ENCODE measurements at places on chromosomes 5 and 9. TPM values are rescaled to one million over a fixed set of nuclear protein-coding genes. Genes with fewer than 3 reads are reported as not detected.

- H3K4me3 ChIP-seq: no peak overlapping the region
- H3K4me1 ChIP-seq: no peaks in the 10 kb centered on the region
- H3K27ac ChIP-seq: no peak overlapping the region
- H3K27me3 ChIP-seq: peaks cover 22% of the 10 kb centered on the region
- DNase-seq: no peak
Observed at GRCh38 chr5:124736082-124736804, 10.2 kb downstream of the ZNF608 start.

DNA sequence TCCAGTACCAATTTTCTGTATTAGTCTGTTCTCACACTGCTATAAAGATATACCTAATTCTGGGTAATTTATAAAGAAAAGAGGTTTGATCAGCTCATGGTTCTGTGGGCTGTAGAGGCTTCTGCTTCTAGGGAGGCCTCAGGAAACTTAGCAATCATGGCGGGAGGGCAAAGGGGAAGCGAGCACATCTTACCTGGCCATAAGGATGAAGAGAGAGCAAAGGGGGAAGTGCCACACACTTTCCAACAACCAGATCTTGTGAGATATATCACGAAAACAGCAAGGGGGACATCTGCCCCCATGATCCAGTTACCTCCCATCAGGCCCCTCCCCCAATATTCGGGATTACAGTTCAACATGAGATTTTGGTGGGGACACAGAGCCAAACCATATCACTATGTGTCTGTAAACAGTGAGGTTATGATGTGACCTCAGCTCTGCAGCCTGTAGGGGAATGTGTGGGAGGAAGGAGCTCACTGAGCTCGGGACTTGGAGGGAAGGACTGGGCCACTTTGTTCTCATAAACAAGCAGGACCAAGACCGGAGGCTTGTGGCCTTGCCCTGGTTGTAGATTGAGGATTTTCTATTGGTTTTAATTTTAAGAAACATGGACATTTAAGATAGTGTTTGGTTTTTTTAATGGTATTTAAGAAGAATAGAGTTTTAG, 85.2 kb downstream of the EHMT1 start:
- no peak overlapping the region for H3K4me3 ChIP-seq
- no peaks in the 10 kb centered on the region for H3K36me3 ChIP-seq
- H3K4me1 ChIP-seq: peaks cover 42% of the 10 kb centered on the region
- no peaks in the 10 kb centered on the region for H3K27me3 ChIP-seq
- no peak for DNase-seq

IL9 gene
- total RNA-seq: not detected

GRCh38 chr9:136707849-136708517, 4.4 kb upstream of the DIPK1B start:
- no peak for DNase-seq
- peaks cover 22% of the 10 kb centered on the region for H3K27me3 ChIP-seq
- H3K27ac ChIP-seq: no peak overlapping the region
- no peak overlapping the region for H3K4me3 ChIP-seq
- H3K4me1 ChIP-seq: peaks cover 11% of the 10 kb centered on the region
- H3K36me3 ChIP-seq: no peaks in the 10 kb centered on the region

- H3K27ac ChIP-seq: no peak overlapping the region
- peaks cover 21% of the 10 kb centered on the region for H3K36me3 ChIP-seq
- H3K4me1 ChIP-seq: peaks cover 21% of the 10 kb centered on the region
- no peak overlapping the region for H3K4me3 ChIP-seq
- no peak for DNase-seq
Observed at GRCh38 chr9:137245450-137246421, 4.6 kb downstream of the TUBB4B start.

DNA sequence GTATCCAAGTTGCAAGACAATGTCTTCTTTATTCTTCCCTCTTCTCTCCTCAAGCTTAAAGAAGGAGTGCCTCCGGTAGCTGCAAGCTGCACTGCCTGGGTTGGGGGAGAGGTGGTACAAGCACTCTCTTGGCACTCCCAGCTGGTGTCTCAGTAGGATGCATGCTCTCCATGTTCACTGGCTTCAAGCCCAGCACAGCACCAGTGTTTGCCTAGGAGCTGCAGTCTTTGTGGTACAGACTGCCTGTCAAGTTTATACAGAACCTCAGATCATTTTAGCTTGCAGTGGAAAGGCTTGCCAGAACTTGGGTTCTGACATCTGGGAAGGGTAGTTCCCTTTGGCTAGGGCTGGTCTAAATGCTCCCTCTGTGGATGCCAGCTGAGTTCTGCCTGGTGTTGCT, 505.6 kb downstream of the MAN2A1 start:
- no peaks in the 10 kb centered on the region for H3K27me3 ChIP-seq
- H3K4me1 ChIP-seq: no peaks in the 10 kb centered on the region
- H3K4me3 ChIP-seq: no peak overlapping the region
- DNase-seq: no peak
- no peak overlapping the region for H3K27ac ChIP-seq
- no peaks in the 10 kb centered on the region for H3K36me3 ChIP-seq

EPB41L4A gene
- 0.08 TPM for total RNA-seq

DNA sequence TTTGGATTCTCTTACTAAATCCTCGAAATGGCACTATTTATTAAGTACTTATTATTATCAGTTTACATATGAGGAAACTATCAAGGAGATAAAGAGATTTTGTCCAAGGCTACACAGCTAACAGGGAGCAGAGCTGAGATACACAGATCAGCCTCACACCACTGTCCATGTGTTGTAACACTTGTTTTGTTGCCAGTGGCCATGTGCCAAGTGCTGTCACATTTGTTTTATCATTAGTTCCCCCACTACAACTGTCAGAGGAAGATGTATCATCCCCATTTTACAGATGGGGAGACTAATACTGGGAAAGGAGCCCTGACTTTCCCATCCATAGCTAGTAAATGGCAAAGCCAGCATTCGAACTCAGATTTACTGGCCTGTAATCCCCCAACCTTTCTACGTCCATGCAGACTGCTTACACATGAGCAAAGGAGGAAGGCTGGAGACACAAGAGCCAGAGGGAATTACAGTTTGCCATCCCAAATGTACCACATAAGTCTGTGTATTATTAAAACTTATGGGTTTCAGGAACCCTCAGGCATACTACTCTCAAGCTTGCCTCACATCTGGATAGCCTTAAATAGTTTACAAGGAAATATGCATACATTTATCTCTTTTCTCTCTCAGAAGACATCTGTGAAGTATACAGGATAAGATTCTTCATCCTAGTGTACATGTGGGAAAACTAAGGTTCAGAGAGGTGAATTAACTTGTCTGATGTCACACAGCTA, 25.1 kb downstream of the PAPPA start:
- no peaks in the 10 kb centered on the region for H3K36me3 ChIP-seq
- DNase-seq: no peak
- no peaks in the 10 kb centered on the region for H3K27me3 ChIP-seq
- H3K4me1 ChIP-seq: no peaks in the 10 kb centered on the region

GRCh38 chr9:79026316-79026715, 545.4 kb upstream of the TLE4 start:
- H3K4me1 ChIP-seq: no peaks in the 10 kb centered on the region
- no peaks in the 10 kb centered on the region for H3K36me3 ChIP-seq
- H3K27me3 ChIP-seq: no peaks in the 10 kb centered on the region
- H3K4me3 ChIP-seq: no peak overlapping the region
- H3K27ac ChIP-seq: no peak overlapping the region
- no peak for DNase-seq

DNA sequence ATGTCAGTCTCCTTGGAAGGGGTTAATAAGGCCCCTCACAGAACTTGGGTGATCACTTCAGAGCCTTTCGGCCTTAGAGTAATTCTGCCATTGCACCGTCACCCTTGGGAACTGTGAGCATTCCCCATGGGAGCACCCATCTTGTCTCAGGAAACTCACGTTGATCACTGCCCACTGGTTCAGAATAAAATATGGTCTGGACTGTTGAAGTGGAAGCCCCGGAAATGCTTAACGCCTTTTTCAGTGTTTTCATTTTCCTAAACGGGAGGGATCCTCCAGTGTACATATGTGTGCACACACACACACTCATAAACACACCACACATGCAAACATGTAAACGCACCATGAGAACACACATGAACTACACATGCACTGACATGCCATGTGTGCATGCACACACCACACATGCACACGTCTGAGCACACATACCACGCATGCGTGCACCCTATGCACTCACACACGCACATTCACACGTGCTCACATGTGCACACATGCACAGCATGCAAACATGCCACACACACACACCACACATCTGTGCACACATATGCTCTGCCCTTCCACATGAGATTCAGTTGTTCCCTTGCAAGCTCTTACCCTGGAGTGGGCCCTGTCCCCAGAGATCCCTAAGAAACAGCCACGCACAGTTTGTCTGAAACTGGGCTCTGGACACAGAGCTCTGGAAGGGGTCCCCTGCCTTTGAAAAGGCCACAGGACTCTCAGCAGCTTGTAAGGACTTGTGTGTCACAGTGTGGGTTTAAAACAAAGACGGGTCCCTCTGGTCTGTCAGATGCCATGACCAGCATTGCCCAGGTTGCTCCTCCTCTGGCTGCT, 17.0 kb downstream of the MRPL36 start:
- no peak overlapping the region for H3K4me3 ChIP-seq
- no peaks in the 10 kb centered on the region for H3K4me1 ChIP-seq
- no peaks in the 10 kb centered on the region for H3K27me3 ChIP-seq
- no peak overlapping the region for H3K27ac ChIP-seq

DNA sequence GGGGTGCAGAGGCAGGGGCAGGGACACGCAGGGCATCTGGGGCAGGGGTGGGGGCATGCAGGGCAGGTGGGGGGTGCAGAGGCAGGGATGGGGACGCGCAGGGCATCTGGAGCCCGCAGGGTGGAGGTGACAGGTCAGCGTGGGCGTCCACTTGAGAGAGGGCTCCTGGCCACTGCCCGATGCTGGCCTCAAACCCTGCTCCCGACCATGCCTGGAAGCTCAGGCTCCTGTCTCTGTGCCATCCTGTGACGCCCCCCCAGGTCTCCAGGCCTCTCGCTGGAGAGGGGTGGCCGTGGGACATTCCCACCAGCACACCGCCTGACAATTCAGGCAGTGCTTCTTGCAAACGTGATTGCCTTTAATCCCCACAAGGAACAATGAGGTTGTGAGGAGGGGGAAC, 33.0 kb downstream of the ZDHHC11B start:
- H3K36me3 ChIP-seq: no peaks in the 10 kb centered on the region
- H3K4me1 ChIP-seq: no peaks in the 10 kb centered on the region
- no peak overlapping the region for H3K4me3 ChIP-seq
- H3K27ac ChIP-seq: no peak overlapping the region

PPP3R2 gene
- total RNA-seq: not detected

- no peak for DNase-seq
- H3K4me3 ChIP-seq: no peak overlapping the region
- H3K27me3 ChIP-seq: no peaks in the 10 kb centered on the region
- peaks cover 15% of the 10 kb centered on the region for H3K4me1 ChIP-seq
Observed at GRCh38 chr9:133715295-133715865, 22.8 kb downstream of the SARDH start.

ICE1 gene
- total RNA-seq: 39.1 TPM

PGM5 gene
- total RNA-seq: not detected

GRCh38 chr5:158398360-158399201, 539.6 kb upstream of the CLINT1 start:
- no peaks in the 10 kb centered on the region for H3K4me1 ChIP-seq
- H3K27me3 ChIP-seq: no peaks in the 10 kb centered on the region
- H3K36me3 ChIP-seq: no peaks in the 10 kb centered on the region
- no peak for DNase-seq
- H3K27ac ChIP-seq: no peak overlapping the region

DNA sequence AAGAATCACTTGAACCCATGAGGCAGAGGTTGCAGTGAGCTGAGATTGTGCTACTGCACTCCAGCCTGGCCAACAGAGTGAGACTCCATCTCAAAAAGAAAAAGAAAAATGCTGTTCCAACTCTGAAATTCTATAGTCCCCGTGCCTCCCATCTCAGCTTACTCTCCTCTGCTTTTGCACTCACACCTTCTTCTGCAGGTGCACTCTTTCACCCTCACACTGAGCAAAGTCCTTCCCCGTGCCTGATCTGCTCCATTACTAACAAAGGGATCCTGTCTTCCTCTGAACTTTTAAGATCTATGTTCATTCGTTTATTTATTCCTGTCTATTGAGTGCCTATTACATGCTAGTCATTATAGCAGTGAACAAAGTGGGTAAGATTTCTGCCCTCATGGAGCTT, 47.8 kb downstream of the SUSD1 start:
- H3K36me3 ChIP-seq: peaks cover 5% of the 10 kb centered on the region
- no peak overlapping the region for H3K27ac ChIP-seq
- no peaks in the 10 kb centered on the region for H3K4me1 ChIP-seq
- DNase-seq: no peak
- no peaks in the 10 kb centered on the region for H3K27me3 ChIP-seq
- no peak overlapping the region for H3K4me3 ChIP-seq

GALNT10 gene
- total RNA-seq: 23.0 TPM

DNA sequence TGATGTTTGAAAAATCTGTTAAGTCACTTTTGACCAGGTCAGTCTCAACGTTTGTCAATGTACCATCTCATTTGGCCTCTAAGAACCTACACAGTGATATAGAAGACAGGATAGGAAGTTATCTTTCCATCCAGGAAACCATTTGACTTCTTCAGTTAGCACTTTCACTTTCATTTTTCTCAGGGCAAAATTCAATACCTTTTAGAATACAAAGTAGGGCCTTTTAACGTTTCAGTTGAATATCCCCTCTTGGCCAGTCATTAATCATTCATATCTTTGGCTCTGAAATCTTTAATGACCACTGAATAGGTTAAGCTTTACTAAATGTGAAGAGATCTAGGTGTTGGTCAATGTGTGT, 101.1 kb upstream of the GNAQ start:
- no peaks in the 10 kb centered on the region for H3K4me1 ChIP-seq
- no peak for DNase-seq
- H3K27me3 ChIP-seq: peaks cover 3% of the 10 kb centered on the region
- peak overlapping the region; percentile 6 for H3K4me3 ChIP-seq

DNA sequence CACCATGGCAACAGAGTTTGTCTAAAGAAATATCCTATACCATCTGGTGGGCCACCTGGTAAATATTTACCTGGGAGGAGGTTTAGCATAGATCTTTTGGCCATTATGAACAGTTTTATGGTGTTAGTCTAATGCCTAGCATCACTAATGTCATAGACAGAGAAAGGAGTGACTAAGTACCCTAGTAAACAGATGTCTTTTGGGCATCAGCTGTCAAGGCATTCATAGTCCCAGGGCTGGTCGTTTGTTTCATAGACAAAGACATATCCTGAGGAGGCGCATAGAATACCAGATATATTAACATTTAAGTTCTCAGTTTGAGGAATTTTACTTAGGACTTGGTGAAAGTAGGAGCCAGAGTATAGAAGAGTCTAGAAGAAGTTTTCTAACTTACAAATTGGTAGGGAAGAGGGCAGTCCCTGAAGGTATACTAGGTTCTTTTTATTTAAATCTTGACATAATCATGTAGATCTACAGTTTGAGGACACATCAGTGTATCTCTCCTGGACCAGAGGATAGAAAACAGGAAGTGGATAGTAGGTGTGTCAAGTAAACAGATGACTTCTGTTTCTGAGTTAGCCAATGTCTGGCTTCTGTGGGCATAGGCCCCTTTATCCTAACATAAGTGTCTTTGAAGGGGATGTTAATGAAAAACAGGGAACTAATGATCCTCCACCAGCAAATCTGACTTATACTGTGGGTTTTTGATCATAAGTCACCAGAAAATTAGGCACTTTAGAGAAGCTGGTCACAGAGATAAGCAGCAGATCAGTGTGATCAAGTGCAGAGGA, 105.0 kb upstream of the PRSS3 start:
- no peak overlapping the region for H3K4me3 ChIP-seq
- H3K27me3 ChIP-seq: peaks cover 12% of the 10 kb centered on the region
- no peaks in the 10 kb centered on the region for H3K4me1 ChIP-seq
- no peak for DNase-seq

HAVCR2 gene
- 1.4 TPM for total RNA-seq

Measured in CD4-positive, alpha-beta T cell (primary cell).